ENCODE measurements at places on chromosomes 13 and 19. TPM values are rescaled to one million over a fixed set of nuclear protein-coding genes. Genes with fewer than 3 reads are reported as not detected.
A peak's percentile ranks its signal among the peaks of the same experiment; 100 is the strongest.

DNA sequence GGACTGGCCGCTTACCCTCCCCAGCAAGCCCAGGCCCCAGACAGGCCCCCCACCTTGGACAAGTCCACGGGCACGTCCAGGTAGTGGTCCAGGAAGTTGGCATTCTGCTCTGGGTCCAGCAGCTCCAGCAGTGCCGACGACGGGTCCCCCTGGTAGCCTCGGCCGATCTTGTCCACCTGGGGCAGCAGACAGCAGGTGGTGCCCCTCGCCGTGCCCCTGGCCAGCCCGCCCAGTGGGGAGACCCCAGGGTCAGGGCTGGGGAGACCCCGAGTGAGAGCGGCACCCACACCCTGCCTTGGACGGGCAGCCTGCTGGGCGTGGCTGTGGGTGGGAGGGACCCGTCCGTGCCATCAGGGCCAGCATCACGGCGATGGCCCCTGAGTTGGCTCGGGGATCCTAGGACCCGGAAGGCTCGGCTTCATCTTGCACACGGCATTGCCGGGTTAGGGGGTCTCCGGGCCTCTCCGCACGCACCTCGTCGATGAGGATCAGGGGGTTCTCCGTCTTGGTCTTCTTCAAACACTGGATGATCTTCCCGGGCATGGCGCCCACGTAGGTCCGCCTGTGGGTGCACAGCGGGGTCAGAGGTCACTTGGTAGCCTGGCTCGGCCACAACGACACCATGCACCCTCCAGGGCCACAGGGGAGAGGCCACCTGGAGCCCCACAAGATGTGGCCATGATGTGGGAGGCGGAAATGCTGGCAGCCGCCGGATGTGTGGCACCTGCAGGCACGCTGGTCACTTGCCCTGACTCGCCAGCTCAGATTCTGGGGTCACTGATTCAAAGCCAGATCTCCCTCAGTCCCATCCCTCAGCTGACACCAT, 6.3 kb downstream of the RPL36 start:
- H3K4me1 ChIP-seq, result no peaks in the 10 kb centered on the region
- H3K27ac ChIP-seq, result no peak overlapping the region
- no peak overlapping the region for H3K4me3 ChIP-seq
- no peaks in the 10 kb centered on the region for H3K27me3 ChIP-seq

DNA sequence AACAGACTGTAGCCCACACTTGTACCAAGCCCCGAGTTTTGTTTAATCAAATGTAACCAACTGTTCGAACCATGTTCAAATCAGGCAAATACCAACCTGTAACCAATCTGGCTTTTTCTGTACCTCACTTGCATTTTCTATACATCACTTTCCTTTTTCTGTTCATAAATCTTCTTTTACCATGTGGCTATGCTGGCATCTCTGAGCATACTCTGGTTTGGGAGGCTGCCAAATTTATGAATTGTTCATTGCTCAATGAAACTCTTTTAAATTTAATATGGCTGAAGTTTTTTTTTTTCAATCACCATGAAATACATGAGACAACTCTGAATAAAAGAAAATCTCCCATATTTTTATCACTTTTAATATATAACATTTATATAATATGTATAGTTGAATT, 256.1 kb downstream of the SLITRK6 start:
- no peak overlapping the region for H3K4me3 ChIP-seq
- H3K4me1 ChIP-seq, result no peaks in the 10 kb centered on the region
- no peaks in the 10 kb centered on the region for H3K27me3 ChIP-seq

GRCh38 chr19:39406656-39407409, at the start of gene ZFP36:
TSS of gene ZFP36 (plus strand) at chr19:39406847. CDS start at chr19:39406905, 58 bp downstream.
- no peaks in the 10 kb centered on the region for H3K27me3 ChIP-seq
- peak within 1 kb of the TSS; percentile 87 for H3K4me3 ChIP-seq
- H3K4me1 ChIP-seq, result peaks cover 41% of the 10 kb centered on the region
- peaks cover 11% of the 10 kb centered on the region for H3K36me3 ChIP-seq

PSMC4 gene
- 137 TPM for total RNA-seq

IFI30 gene
- total RNA-seq, result 15.9 TPM

RXFP2 gene
- total RNA-seq, result not detected

ADGRE3 gene
- total RNA-seq, result not detected

DDX49 gene
- total RNA-seq, result 76.0 TPM

Data from GM23248 (cell line).